Spinal cord (tissue), 10 donors: ENCODE measurements at places on chromosomes 5 and 9.
A peak's percentile ranks its signal among the peaks of the same experiment; 100 is the strongest.

- peak; percentile 69 for DNase-seq
Observed at GRCh38 chr9:131997779-131998178, 81.9 kb downstream of the MED27 start.

GRCh38 chr9:112894041-112894440 lies 3.4 kb upstream of the SLC46A2 start:
- DNase-seq = no peak

- no peak for DNase-seq
Observed at GRCh38 chr9:69943148-69943806, 100.4 kb upstream of the MAMDC2 start.

DNA sequence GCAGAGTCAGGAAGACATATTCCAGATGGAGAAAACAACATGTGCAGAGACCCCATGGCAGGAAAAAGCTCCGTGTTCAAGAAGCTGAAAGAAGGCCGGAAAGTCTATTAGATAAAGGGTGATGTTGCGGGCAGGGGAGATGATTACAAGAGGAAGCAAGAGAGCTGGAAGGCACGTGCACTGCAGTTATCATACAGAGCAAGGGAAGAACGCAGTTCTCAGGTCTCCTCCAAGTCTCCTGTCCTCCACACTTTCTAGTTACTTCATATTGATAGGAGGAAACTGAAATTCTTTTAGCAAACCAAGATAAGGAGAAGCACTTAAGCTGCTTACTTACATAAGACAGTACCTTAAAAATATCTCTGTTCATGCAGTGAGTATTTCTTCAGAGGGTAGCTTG lies 58.3 kb upstream of the PLPP6 start:
- DNase-seq = no peak

- no peak for DNase-seq
Observed at GRCh38 chr9:92378865-92379560, 25.4 kb downstream of the OGN start.

GRCh38 chr5:134437340-134437846 lies 25.7 kb upstream of the CDKN2AIPNL start:
- no peak for DNase-seq
